ENCODE measurements at places on chromosomes 16 and 17. TPM values are rescaled to one million over a fixed set of nuclear protein-coding genes. Genes with fewer than 3 reads are reported as not detected.

TEX19 gene
- not detected for total RNA-seq

RHBDL3 gene
- total RNA-seq, result 0.11 TPM

- H3K27ac ChIP-seq, result no peak overlapping the region
- peaks cover 73% of the 10 kb centered on the region for H3K27me3 ChIP-seq
- H3K4me3 ChIP-seq, result no peak overlapping the region
- peaks cover 11% of the 10 kb centered on the region for H3K4me1 ChIP-seq
- no peaks in the 10 kb centered on the region for H3K36me3 ChIP-seq
Observed at GRCh38 chr17:61635913-61636432, 45.0 kb upstream of the NACA2 start.

- DNase-seq, result no peak
- H3K27me3 ChIP-seq, result no peaks in the 10 kb centered on the region
- H3K4me1 ChIP-seq, result no peaks in the 10 kb centered on the region
- no peak overlapping the region for H3K4me3 ChIP-seq
- H3K36me3 ChIP-seq, result peaks cover 65% of the 10 kb centered on the region
- H3K27ac ChIP-seq, result no peak overlapping the region
Observed at GRCh38 chr17:760371-760770, 8.3 kb upstream of the GEMIN4 start.

DNA sequence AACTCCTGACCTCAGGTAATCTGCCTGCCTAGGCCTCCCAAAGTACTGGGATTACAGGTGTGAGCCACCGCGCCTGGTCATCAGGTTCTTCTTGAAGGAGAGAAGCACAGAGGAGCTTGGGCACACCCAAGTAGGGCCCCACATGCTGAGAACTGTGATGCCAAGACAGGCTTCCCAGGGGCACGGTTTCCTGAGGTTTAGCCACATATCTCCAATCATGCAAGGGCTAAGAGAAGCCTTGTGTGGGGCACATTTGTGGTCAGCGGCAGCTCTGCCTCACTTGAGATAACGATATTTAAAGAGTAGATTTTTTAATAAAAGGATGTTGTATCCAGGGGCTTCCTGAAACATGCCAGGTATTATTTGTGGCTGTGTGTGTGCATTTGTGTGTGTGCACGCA lies 46.9 kb downstream of the CUEDC1 start:
- no peak overlapping the region for H3K4me3 ChIP-seq
- H3K27ac ChIP-seq, result no peak overlapping the region
- DNase-seq, result no peak
- H3K4me1 ChIP-seq, result peaks cover 4% of the 10 kb centered on the region
- no peaks in the 10 kb centered on the region for H3K36me3 ChIP-seq

All from activated T-helper 2 cell treated with anti-CD3 and anti-CD28 coated beads, Interferon-gamma antibody, Interleukin-2, Interleukin-4, amounts not matched to agents 10 μg/mL and 5 μg/mL and 100 μg/mL, durations not matched to agents 14 hours and 24 hours and 36 hours (primary cell).